ENCODE measurements at places on chromosomes 1 and 21.
A peak's percentile ranks its signal among the peaks of the same experiment; 100 is the strongest.

GRCh38 chr1:28278763-28279162 is 19.4 kb downstream of the SESN2 start:
- DNase-seq: no peak

- no peak for DNase-seq
These were observed 82.9 kb upstream of the SLC2A1 start for GRCh38 chr1:43041591-43041990.

GRCh38 chr1:176501599-176501998 is 38.6 kb downstream of the PAPPA2 start:
- no peak for DNase-seq

DNA sequence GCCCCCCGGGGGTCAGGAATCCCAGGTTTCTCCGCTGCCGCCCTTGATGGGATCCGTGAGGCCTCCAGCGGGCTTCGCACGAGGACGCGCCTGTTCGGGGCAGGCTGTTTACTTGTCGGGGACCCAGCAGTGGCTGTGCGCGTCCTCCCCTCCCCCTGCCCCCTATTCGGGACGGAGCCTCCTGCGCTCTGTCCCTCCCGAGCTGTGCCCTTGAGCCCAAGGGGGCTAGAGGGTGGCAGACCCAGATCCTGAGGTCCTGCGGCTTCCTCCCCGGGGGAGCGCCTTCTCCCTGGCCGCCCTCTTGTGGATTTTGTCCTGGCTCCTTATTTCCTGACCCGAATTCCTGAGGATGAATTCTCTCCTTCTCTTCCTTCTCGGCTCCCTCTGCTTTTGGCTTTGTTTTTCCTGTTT is 38.4 kb downstream of the PIK3CD start:
- DNase-seq: no peak

DNA sequence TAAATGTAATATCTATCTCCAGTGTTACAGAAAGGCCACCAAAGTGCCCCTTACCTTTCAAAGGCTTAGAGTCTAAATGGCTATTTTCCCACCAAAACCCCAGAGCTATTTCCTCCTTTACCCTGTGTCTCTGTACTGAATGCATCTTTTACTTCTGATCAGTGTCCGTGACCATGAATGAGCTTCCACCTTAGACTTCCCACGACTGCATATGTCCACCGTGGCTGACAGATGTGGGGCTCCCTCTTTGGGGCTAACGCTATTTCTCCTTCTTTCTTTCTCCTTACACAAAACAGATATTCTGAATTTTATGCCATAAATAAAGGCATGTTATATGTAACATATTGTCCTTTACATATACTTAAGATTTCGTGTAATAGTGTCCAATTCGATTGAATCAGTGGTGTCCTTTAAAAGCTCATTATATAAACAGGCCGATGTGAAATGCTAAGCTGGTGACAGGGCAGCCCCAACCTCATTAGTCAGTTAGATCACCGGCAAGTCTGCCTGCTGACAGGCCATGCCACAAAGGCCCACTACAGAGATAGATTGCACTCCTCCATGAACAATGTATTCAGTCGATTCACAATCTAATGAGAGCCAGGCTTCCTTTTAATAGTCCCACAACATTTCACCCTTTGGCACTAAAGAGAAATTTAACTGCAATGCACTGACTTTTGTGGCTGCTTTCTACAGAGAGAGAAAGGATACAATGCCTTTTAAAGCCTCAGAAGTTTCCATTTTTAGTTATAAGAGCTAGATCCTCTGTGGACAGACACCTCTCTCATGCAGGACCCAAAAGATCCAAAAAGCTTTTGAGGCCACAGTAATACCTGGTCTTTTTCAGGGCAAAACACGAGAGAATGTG is 297.9 kb downstream of the PCP4 start:
- no peak for DNase-seq

- DNase-seq: no peak
These were observed 33.6 kb downstream of the LGR6 start for GRCh38 chr1:202227053-202227672.

GRCh38 chr1:233055879-233056641 is 105.6 kb downstream of the NTPCR start:
- no peak for DNase-seq

- DNase-seq: peak; percentile 20
These were observed 50.1 kb downstream of the NENF start for GRCh38 chr1:212482637-212483441.

GRCh38 chr1:220761688-220762427 is 13.7 kb downstream of the MTARC2 start:
- DNase-seq: no peak

DNA sequence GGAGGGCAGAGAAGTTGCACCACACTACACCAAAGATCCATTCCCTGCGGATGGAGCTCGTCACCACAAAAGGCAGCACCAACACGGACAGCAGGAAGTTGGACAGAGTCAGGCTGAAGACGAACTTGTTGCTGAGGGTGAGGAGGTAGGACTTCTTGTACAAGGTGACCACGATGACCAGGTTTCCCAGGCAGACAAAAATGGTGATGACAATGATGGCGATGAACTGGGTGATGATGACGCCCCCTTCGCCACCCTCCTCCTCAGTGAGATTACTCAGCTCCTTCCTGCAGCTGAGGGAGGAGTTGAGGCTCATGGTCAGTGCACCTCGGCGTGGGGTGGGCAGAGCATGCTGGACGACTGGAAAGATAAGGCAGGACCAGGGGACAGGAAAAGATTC is 32.2 kb downstream of the GPR161 start:
- DNase-seq: no peak

GRCh38 chr1:228548788-228549187 is 61.6 kb downstream of the RNF187 start:
- DNase-seq: no peak

- no peak for DNase-seq
These were observed 9.1 kb downstream of the LDLRAD1 start for GRCh38 chr1:54008876-54009275.

DNA sequence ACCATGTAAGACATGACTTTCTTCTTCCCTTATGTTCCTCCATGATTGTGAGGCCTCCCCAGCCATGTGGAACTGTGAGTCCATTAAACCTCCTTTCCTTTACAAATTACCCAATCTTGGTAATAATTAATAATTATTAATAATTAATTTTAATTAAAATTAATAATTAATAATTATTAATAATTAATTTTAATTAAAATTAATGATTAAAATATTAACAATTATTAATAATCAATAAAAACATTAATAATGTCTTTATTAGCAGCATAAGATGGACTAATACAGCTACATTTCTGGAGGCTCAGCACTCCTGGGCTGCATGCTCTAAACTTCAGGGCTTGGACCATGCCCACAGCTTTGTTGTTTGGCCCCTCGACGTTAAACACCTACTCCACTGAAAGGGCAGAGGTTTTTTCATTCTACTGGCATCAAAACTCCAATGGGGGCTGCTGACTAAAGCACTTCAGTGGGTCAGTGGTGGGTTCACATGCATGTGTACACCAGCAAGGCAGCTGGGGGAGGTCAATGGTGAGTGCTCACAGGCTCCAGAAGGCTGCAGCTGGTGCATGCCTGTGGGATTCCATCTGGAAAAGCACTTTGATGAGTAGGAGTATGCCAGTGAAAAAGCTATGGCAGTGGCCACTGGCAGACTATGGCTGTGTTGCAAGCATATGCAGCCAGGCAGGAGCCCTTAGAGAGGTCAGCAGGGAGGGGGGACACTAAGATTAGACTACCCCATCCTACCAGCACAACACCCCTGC is 561.3 kb downstream of the NCAM2 start:
- no peak for DNase-seq

- no peak for DNase-seq
These were observed 45.9 kb upstream of the NRDC start for GRCh38 chr1:51924455-51924854.

DNA sequence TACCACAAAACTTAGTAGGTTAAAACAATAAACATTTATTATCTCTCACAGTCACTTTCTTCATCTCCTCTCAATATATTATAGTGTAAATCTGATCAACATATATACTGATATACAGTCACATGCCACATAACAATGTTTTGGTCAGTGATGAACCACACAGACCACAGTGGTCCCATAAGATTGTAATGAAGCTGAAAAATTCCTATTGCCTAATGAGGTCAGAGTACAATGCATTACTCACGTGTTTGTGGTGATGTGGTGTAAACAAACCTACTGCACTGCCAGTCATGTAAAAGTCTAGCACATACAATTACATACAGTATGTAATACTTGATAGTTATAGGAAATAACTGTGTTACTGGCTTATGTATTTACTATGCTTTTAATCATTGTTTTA is 30.1 kb downstream of the OLFML3 start:
- DNase-seq: no peak

DNA sequence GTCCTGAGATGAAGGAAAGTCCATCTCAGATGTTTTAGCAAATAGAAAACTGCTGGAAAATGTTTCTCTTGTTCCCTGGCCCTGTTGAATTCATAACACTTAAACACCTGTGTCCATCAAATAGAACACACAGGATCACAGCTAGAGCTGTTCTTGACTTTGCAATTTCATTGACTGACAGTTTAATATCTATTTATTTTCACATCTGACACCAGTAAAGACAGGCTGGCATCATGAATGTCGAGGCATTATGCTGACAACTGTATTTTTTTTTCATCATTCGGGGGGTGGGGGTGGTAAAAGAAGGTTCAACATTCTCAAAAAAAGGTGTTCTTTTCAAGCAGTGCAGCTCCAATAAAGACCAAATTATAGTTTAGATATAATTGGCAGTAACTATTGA is 591.2 kb upstream of the PTBP2 start:
- no peak for DNase-seq

GRCh38 chr21:45040739-45041138 is 33.6 kb upstream of the ADARB1 start:
- DNase-seq: no peak

- DNase-seq: no peak
These were observed 6.9 kb downstream of the COL11A1 start for GRCh38 chr1:103101399-103101798.

DNA sequence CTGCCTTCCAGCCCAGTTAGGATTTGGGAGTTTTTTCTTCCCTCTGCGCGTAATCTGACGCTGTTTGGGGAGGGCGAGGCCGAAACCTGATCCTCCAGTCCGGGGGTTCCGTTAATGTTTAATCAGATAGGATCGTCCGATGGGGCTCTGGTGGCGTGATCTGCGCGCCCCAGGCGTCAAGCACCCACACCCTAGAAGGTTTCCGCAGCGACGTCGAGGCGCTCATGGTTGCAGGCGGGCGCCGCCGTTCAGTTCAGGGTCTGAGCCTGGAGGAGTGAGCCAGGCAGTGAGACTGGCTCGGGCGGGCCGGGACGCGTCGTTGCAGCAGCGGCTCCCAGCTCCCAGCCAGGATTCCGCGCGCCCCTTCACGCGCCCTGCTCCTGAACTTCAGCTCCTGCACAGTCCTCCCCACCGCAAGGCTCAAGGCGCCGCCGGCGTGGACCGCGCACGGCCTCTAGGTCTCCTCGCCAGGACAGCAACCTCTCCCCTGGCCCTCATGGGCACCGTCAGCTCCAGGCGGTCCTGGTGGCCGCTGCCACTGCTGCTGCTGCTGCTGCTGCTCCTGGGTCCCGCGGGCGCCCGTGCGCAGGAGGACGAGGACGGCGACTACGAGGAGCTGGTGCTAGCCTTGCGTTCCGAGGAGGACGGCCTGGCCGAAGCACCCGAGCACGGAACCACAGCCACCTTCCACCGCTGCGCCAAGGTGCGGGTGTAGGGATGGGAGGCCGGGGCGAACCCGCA is at the start of gene PCSK9:
PCSK9 (plus strand) TSS at position 207 of the 741 bp plus-strand sequence; CDS start at position 497, 290 bp downstream.
- no peak for DNase-seq

GRCh38 chr1:90579212-90579802 is 137.8 kb downstream of the BARHL2 start:
- DNase-seq: peak; percentile 7

DNA sequence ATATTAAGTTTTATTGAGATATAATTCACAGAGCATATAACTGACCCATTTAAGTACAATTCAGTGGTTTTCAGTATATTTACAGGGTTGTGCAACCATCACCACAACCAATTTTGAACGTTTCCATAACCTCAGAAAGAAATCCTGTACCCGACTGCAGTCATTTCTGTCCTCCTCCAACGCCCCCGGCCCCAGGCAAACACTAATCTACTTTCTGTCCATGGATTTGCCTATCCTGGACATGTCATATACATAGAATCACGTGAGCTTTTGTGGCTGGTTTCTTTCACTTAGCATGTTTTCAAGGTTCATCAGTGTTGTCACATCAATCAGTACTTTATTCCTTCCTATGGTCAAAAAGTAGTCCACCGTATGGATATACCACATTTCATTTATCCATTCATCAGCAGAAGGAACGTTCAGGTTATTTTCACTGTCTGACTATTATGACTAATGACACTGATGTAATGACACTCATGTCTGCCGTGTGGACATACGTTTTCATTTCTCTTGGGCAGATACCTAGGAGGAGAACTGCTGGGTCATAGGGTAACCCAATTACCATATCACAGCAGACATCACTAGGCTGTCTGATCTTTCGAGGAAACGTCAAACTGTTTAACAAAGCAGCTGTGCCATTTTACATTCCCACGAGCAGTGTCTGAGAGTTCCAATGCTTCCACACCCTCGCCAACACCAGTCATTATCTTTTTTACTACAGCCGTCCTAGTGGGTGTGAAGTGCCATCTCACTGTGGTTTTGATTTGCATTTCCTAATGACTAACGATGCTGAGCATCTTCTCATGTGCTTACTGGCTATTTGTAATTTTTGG is 30.8 kb downstream of the MRPL37 start:
- DNase-seq: no peak

GRCh38 chr1:230728710-230729392 is 14.9 kb upstream of the AGT start:
- peak; percentile 4 for DNase-seq

- DNase-seq: no peak
These were observed 32.9 kb downstream of the PBX1 start for GRCh38 chr1:164591858-164592257.

- DNase-seq: no peak
These were observed 60.1 kb downstream of the PKN2 start for GRCh38 chr1:88744142-88744541.

DNA sequence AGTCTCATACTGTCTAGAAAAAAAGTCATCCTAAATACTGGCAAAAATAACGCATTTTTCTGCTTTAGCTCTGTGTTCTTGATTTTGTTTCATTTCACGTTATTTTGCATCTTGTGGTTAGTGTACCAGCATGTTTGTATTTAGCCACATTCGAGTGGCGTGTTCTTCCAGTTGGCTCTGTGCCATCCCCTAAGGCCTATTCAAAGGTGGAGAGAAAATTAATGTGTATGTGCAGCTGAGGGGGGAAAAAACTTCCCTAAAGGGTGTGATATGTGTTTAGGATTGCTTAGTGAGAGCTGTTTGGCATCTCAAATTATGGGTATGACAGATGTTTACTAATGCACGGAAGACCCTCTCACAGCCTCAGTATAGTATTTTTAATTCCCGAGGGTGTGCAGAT is 12.1 kb downstream of the DNAJC16 start:
- no peak for DNase-seq

- DNase-seq: no peak
These were observed 70.2 kb downstream of the WDR4 start for GRCh38 chr21:42809171-42809570.

GRCh38 chr21:32083197-32083596 is 195.7 kb downstream of the MIS18A start:
- DNase-seq: no peak
